ENCODE measurements at places on chromosomes 5 and 9. TPM values are rescaled to one million over a fixed set of nuclear protein-coding genes. Genes with fewer than 3 reads are reported as not detected.

NR4A3 gene
- 0.03 TPM for polyA plus RNA-seq

PCDHAC1 gene
- polyA plus RNA-seq: 0.03 TPM

CD14 gene
- 9.8 TPM for polyA plus RNA-seq

ADRB2 gene
- 0.01 TPM for polyA plus RNA-seq

PCDHB2 gene
- polyA plus RNA-seq: 7.5 TPM

DNA sequence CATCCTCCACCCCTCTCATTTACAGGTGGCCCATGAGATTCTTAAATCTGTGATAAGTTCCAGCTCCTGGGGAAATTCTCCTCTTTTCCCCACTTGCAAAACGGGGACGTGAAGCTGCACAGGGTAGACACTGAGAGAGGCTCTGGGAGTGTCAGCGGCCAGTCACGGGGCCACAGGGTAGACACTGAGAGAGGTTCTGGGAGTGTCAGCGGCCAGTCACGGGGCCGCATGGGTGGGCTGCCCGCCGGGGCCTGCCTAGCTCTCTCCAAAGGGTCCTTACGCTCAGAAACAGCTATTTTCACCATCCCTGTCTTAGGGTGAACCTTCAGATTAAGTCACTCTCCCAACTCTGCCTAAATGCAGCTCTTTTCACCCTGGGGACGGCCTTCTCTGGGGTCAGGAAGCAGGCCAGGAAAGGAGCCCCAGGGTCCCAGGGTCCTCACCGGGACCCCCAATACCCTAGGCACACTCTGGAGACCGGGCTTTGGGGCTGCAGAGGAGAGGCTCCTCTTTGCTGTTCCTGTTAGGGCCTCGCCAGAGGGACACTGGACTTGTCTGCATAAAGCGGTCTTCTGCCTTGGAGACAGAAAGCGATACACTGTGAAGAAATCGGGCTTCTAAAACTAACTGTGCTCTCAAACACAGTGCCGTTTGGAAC is 1.5 kb downstream of the FAM78A start:
- H3K27me3 ChIP-seq: peaks cover 57% of the 10 kb centered on the region
- H3K36me3 ChIP-seq: no peaks in the 10 kb centered on the region
- DNase-seq: no peak
- peaks cover 59% of the 10 kb centered on the region for H3K4me1 ChIP-seq
- no peak overlapping the region for H3K27ac ChIP-seq

DNA sequence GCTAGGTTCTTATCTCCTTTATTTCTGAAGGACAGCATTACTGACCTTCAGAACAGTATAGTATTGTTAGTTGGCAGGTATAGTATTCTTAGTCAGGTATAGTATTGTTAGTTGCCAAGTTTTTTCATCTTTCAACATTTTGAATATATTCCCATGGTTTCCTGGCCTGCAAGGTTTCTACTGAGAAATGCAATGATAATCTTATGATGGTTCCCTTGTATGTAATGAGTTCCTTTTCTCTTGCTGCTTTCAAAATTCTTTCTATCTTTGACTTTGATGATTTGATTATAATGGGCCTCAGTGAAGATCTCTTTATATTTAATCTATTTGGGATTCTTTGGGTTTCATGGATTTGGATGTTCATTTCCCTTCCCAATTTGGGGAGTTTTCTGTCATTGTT is 12.4 kb upstream of the HSDL2 start:
- no peaks in the 10 kb centered on the region for H3K36me3 ChIP-seq
- DNase-seq: no peak
- H3K27ac ChIP-seq: no peak overlapping the region

- no peak for DNase-seq
- peaks cover 9% of the 10 kb centered on the region for H3K4me1 ChIP-seq
- H3K27me3 ChIP-seq: peaks cover 18% of the 10 kb centered on the region
- H3K36me3 ChIP-seq: no peaks in the 10 kb centered on the region
- no peak overlapping the region for H3K4me3 ChIP-seq
Observed at GRCh38 chr9:133226219-133227171, 17.4 kb upstream of the OBP2B start.

DNA sequence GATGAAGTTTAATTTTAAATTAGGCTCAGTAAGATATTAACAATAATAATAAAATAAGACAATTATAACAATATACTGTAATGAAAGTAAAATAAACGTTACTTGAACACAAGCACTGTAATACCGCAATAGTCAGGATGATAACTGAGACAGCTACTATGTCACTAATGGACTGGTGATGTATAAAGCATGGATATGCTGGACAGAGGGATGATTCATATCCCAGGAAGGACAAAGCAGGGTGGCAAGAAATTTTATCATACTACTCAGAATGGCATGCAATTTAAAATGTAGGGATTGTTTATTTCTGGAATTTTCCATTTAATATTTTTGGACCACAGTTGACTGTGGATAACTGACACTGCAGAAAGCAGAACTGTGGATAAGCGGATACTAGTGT is 196.9 kb downstream of the VPS13A start:
- H3K27ac ChIP-seq: no peak overlapping the region
- H3K4me1 ChIP-seq: no peaks in the 10 kb centered on the region
- H3K4me3 ChIP-seq: no peak overlapping the region
- no peak for DNase-seq
- H3K36me3 ChIP-seq: peaks cover 15% of the 10 kb centered on the region

- peak overlapping the region; percentile 93 for H3K4me3 ChIP-seq
- peaks cover 45% of the 10 kb centered on the region for H3K4me1 ChIP-seq
- peak overlapping the region; percentile 99 for H3K27ac ChIP-seq
- no peaks in the 10 kb centered on the region for H3K36me3 ChIP-seq
Observed at GRCh38 chr5:78985725-78986223, 664 bp upstream of the ARSB start.

DNA sequence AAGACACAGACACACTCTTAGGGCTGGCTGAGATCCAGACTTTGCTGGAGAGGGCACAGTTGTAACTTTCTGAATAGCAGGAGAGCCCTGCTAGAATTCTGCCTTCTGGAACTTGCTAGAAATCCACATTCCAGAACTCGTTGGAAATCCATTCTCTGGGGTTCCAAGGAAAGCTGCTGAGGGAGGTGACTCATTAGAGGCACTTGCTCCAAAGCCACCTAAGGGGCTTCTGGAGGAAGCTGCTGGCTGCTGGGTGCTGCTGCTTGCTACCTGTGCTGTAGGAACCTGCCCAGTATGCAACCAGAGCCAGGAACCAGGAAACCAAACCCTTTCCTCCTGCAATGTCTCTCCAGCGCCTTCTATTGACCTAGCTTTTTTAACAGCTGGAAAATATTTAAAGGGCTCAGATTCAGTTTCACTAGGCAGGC is 4.1 kb upstream of the TLE4 start:
- no peaks in the 10 kb centered on the region for H3K36me3 ChIP-seq
- no peak overlapping the region for H3K4me3 ChIP-seq
- peaks cover 4% of the 10 kb centered on the region for H3K27me3 ChIP-seq
- peaks cover 5% of the 10 kb centered on the region for H3K4me1 ChIP-seq
- no peak overlapping the region for H3K27ac ChIP-seq

GRCh38 chr5:79851391-79851863 is 139.6 kb downstream of the MTX3 start:
- no peaks in the 10 kb centered on the region for H3K4me1 ChIP-seq
- H3K36me3 ChIP-seq: no peaks in the 10 kb centered on the region
- H3K4me3 ChIP-seq: no peak overlapping the region

DNA sequence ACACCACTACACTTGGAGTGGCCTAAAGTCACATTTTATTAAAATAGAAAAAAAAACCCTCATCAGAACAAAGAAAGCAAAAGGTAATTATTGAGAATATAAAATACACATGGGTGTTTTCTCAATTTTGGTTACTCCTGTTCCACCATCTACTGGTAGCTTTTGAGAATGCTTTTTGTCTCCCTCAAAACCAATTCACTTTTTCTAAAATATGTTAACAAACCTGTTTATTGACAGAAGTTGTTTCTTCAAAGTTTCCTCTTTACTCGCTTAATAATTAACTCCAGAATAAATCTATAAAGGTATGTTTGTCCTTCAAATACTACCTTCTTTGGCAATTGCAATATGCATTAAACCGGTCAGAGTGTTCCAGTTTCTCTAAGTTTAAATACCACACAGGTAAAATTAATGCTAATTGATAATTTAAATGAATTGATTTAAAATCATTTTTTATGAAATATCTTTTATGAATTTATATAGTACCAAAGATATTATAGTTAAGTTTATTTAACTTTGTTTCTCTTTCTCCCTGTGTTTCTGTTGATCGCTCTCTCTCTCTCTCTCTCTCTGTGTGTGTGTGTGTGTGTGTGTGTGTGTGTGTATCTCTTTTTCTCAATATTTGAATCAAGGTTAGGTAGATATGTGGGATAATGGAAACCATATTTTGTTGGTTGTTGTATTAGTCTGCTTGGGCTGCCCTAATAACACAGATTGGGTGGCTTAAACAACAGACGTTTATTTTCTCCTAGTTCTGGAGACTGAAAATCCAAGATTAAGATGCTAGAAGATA is 487.4 kb downstream of the PRDM9 start:
- peak; percentile 2 for DNase-seq
- no peaks in the 10 kb centered on the region for H3K4me1 ChIP-seq
- H3K27me3 ChIP-seq: no peaks in the 10 kb centered on the region
- H3K27ac ChIP-seq: no peak overlapping the region

GRCh38 chr9:125655066-125655633 is 51.9 kb downstream of the MAPKAP1 start:
- H3K27ac ChIP-seq: no peak overlapping the region
- no peaks in the 10 kb centered on the region for H3K4me1 ChIP-seq
- H3K36me3 ChIP-seq: no peaks in the 10 kb centered on the region
- no peaks in the 10 kb centered on the region for H3K27me3 ChIP-seq
- DNase-seq: no peak
- H3K4me3 ChIP-seq: no peak overlapping the region

DNA sequence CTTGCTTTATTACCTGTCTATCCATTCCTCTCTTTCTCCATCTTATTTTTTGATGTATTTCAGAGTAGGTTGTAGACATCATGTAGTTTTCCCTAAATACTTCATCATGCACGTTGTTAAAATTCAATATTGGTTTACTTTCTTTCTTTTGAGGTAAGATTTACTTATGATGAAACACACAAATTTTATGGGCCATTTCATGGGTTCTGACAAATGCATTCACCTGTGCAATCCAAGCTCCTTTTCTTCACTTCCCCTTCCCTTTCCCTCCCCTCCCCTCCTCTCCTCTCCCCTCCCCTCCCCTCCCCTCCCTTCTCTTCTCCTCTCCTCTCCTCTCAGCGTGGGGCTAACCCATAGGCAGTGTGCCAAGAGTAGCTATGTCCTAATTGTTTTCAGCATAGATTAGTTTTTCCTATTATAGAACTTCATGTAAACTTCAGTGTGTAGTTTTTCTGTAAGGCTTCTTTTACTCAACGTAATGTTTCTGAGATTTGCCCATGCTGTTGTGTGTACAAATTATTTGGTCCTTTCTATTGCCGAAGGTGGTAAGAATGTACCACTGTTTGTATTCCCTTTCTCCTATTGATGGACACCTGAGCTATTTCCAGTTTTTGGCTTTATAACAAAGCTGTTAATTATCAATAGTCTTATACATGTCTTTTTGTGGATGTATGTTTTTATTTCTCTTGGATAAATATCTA is 92.9 kb upstream of the CLINT1 start:
- no peak overlapping the region for H3K27ac ChIP-seq
- H3K4me3 ChIP-seq: no peak overlapping the region
- peaks cover 9% of the 10 kb centered on the region for H3K4me1 ChIP-seq
- H3K27me3 ChIP-seq: no peaks in the 10 kb centered on the region

DNA sequence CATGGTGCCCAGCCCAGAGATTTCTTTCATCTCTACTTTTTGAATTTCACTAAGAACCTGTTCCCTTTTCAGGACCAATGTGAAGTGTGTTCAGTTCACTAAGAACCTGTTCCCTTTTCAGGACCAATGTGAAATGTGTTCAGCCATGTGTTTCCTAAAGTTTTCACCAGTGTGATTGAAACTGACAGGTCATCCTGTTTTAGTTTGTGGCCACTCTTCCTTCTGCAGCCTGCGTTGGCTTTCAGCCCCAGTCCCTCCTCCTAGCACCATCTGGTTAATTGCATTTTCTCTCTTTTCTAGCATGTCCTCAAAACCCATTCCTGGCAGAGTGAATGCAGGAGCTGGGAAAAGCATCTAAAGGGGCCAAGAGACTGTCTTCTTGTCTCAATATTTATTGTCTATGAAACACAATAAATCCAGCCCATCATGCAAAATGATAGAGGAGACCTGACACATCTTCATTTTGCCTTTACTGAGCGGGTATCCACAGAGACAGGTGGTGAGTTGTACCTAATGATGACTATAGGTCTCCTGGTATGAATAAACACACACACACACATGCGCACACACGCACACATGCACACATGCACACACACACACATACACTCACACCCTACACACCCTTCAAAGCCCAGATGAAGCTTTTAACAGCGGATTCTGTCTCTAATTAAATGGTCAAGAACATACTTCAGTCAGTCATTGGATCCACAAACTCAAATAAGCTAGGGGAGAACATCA is 6.1 kb upstream of the PANK3 start:
- no peaks in the 10 kb centered on the region for H3K36me3 ChIP-seq

DNA sequence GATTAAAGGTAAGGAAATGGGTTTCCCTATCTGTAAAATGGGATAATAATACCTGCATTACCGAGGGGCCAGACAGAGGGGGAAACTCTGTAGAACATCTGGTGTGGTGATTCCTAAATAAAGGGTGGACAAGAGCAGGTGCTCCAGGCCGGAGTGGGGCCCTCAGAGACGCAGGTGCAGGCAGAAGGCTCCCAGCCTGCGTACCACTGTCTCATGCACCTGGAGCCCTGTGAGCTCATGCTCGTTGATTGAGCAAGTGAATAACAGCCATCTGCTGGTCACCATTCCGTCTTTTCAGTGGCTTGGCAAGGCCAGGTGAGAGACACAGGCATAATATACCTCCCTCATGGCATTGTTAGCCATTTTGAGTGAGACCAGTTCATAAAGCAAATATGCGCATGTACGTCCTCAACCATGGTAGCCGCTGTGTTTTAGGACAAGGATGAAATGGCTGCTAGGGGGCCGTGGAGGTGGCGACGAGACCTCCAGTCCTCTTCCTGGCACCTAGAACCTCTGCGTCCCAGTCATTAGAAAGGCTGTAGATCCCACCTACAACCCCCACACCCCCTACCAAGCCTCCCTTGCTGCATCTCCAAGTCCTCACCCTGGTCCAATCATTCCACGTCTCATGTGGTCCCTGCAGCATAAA is 198.0 kb upstream of the MVB12B start:
- H3K27ac ChIP-seq: no peak overlapping the region
- no peaks in the 10 kb centered on the region for H3K36me3 ChIP-seq
- no peak for DNase-seq

DNA sequence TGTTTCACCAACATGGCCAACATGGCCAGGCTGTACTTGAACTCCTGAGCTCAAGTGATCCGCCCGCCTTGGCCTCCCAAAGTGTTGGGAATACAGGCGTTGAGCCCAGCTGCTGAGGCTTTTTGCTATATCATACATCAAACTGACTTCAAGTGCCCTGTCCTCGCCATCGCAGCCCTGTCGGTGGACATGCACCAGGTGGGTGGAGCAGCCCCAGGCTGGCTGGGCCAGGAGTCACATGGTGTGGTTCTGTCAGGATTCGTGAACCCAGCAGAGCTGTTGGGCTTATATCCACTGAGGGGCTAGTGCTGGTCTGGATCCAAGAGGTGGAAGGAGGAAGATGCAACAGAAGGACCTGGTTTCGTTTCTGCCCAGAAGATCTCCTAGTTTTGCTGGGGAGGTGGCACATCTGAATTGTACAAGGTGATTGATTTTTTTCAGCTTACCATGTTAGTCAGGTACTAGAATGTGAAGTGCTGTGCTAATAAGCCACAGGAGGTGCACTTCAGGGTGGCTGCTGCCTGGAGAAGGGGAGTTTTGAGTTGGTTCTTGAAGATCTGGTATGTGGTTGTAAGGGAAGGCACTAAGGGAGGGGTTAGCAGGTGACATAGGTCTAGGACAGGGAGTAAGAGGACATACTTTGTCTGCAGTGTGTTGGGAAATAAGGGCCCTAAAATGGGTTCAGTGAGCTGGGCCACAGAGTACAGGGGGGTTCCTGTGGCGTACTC is 16.1 kb downstream of the PCBD2 start:
- H3K4me1 ChIP-seq: peaks cover 29% of the 10 kb centered on the region
- DNase-seq: no peak
- peaks cover 23% of the 10 kb centered on the region for H3K36me3 ChIP-seq
- no peak overlapping the region for H3K4me3 ChIP-seq

Measured in HepG2 (cell line).